ENCODE measurements at places on chromosomes 5 and 9. TPM values are rescaled to one million over a fixed set of nuclear protein-coding genes. Genes with fewer than 3 reads are reported as not detected.

Gene IL13
- total RNA-seq, result not detected

Gene CYSRT1
- 4.3 TPM for total RNA-seq

Gene LMX1B
- 11.3 TPM for total RNA-seq

Gene NKD2
- total RNA-seq, result 20.4 TPM

Gene PCDHB8
- not detected for total RNA-seq

Gene SPATA31C1
- not detected for total RNA-seq

Gene MZB1
- 0.81 TPM for total RNA-seq

Gene MEIKIN
- total RNA-seq, result not detected

Gene GABRA6
- total RNA-seq, result not detected

Gene TSSK1B
- total RNA-seq, result not detected

Gene CNTNAP3
- 14.8 TPM for total RNA-seq
